ENCODE measurements at places on chromosomes 11 and 22.
A peak's percentile ranks its signal among the peaks of the same experiment; 100 is the strongest.

DNA sequence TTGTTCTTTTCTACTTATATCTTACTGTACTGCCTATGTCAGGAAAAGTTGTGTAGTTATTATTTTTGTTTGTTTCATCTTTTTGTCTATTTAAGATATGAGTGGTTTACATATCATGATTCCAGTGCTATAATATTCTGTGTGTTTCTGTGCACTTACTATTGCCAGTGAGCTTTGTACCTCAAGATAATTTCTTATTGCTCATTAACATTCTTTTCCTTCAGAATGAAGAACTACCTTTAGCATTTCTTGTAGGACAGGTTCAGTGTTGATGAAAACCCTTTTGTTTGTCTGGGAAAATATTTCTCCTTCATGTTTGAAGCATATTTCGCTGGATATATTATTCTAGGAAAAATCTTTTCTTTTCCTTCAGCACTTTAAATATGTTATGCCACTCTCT lies 452.7 kb upstream of the FAT3 start:
- H3K27ac ChIP-seq: no peak overlapping the region
- no peak for DNase-seq
- no peak overlapping the region for H3K4me3 ChIP-seq
- no peaks in the 10 kb centered on the region for H3K36me3 ChIP-seq
- H3K27me3 ChIP-seq: no peaks in the 10 kb centered on the region

GRCh38 chr11:61908730-61909316 lies 8.5 kb downstream of the RAB3IL1 start:
- peaks cover 3% of the 10 kb centered on the region for H3K27me3 ChIP-seq
- no peak overlapping the region for H3K27ac ChIP-seq

GRCh38 chr11:74015919-74016684 lies 7.2 kb upstream of the UCP3 start:
- H3K27ac ChIP-seq: no peak overlapping the region
- H3K4me3 ChIP-seq: no peak overlapping the region
- DNase-seq: no peak
- peaks cover 48% of the 10 kb centered on the region for H3K4me1 ChIP-seq
- peaks cover 49% of the 10 kb centered on the region for H3K36me3 ChIP-seq

DNA sequence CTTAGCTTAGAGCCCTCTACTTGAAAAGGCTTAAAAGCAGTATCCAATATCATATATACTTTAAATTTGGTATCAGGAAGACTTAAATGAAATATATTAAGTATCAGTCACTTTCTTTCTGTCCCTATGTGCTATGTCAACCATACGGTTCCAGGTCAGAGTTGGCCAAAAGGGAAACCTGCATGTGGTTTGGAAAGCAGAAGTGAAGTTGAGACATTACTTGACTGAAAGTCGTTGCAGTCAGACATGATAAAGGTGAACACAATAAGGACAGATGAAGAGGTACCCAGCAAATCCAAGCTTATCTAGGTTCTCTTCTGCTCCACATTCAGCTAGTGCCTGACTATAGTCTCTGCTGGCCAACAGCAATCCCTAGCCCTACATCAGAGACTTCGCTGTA lies 336.8 kb downstream of the KCNA4 start:
- DNase-seq: no peak
- H3K27me3 ChIP-seq: no peaks in the 10 kb centered on the region
- no peaks in the 10 kb centered on the region for H3K4me1 ChIP-seq
- H3K27ac ChIP-seq: no peak overlapping the region
- no peaks in the 10 kb centered on the region for H3K36me3 ChIP-seq
- no peak overlapping the region for H3K4me3 ChIP-seq

GRCh38 chr11:126317756-126318573 lies 14.1 kb downstream of the DCPS start:
- no peaks in the 10 kb centered on the region for H3K27me3 ChIP-seq
- DNase-seq: peak; percentile 28
- H3K4me3 ChIP-seq: peak overlapping the region; percentile 50
- peak overlapping the region; percentile 75 for H3K27ac ChIP-seq

DNA sequence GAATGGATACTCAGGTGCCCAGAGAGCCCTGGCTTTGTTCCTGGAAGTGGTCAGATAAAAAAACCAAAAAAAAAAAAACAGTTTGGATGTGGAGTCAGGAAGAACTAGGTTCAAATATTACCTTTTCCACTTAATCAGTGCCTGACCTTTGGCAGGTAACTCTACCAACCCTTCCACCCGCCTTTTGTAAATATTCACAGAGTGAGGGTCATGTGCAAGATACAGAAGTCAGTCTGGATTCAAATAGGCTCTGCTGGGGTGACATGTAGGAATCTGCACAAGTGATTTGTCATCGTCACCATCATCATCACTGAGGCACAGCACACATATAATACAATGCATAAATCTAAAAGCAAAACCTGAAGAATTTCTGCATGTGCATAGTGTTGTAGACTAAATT lies 490.7 kb downstream of the MIAT start:
- H3K27ac ChIP-seq: no peak overlapping the region
- peaks cover 2% of the 10 kb centered on the region for H3K36me3 ChIP-seq
- no peak overlapping the region for H3K4me3 ChIP-seq
- H3K4me1 ChIP-seq: peaks cover 4% of the 10 kb centered on the region
- no peak for DNase-seq

DNA sequence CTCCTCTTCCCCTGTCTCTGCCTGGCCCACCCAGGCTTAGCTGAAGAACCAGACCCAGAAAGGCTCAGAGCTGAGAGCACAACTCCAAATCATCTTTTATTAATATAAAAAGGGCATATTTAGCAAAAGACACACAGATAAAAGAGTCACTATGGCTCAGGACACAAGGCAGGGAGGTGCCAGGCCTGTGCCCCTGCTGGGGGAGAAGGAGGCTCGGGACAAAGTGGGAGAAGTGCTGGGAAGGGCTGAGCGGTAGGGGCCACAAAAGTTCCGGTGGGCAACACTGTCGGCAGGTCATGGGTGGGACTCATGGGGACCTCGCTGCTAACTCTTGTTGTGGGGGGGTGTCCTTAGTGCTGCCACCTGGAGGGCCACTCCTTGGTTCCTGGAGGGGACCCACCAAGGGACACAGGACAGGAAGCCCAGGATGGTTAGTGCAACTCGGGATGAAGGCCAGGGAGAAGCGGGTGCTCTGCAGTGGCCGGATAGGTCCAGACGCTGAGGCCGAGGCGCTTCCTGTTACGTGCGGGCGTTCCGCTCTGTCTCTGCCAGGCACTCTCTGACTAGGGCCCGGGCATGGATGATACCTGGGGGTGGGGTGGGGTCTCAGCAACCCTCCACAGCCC lies 1.4 kb upstream of the PITPNM1 start:
- no peak for DNase-seq
- peaks cover 37% of the 10 kb centered on the region for H3K4me1 ChIP-seq
- peaks cover 12% of the 10 kb centered on the region for H3K36me3 ChIP-seq
- H3K27ac ChIP-seq: peak overlapping the region; percentile 88

GRCh38 chr11:96237766-96238266 lies 105.2 kb downstream of the MAML2 start:
- peaks cover 44% of the 10 kb centered on the region for H3K4me1 ChIP-seq
- H3K27me3 ChIP-seq: no peaks in the 10 kb centered on the region
- peaks cover 10% of the 10 kb centered on the region for H3K36me3 ChIP-seq
- no peak overlapping the region for H3K4me3 ChIP-seq

DNA sequence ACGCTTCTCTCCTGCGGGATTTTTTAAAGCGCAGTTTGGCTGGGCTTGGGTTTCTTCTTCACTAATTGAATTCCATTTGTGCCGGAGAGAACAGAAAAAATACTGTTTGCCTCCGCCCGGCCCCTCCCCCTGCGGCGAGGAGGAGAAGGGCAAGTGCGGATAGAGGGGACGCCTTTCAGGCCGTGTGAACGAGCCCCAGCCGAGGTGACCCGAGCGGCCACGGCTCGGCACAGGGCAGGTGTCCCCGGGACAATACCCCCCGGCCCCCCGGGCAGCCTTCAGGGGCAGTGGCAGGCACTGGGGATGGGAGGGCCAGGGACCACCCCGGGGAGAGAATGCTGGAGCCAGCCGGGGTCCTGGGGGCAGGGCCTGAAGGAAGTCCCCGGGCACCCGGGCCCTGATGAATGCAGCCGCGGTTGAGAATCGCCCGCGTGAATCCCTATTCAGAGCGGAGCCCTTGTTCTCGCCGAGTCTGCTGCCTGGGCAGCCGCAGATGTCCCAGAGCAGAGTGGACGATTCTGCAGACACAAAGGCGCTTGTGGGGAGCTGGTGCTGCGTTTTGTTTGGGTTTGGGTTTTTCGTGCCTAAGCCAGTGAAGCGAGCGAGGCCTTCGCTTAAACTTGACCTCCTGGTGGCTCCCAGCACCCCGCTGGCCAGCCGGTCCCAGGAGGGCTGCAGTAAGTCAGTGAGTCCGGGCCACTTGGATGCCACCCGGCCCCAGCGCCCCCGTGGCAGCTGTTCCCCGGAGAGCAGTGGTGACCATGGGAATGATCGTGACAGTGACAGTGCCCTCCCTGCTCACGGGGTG lies 96.0 kb downstream of the WNT7B start:
- H3K4me3 ChIP-seq: no peak overlapping the region
- H3K36me3 ChIP-seq: no peaks in the 10 kb centered on the region
- H3K27me3 ChIP-seq: peaks cover 56% of the 10 kb centered on the region

DNA sequence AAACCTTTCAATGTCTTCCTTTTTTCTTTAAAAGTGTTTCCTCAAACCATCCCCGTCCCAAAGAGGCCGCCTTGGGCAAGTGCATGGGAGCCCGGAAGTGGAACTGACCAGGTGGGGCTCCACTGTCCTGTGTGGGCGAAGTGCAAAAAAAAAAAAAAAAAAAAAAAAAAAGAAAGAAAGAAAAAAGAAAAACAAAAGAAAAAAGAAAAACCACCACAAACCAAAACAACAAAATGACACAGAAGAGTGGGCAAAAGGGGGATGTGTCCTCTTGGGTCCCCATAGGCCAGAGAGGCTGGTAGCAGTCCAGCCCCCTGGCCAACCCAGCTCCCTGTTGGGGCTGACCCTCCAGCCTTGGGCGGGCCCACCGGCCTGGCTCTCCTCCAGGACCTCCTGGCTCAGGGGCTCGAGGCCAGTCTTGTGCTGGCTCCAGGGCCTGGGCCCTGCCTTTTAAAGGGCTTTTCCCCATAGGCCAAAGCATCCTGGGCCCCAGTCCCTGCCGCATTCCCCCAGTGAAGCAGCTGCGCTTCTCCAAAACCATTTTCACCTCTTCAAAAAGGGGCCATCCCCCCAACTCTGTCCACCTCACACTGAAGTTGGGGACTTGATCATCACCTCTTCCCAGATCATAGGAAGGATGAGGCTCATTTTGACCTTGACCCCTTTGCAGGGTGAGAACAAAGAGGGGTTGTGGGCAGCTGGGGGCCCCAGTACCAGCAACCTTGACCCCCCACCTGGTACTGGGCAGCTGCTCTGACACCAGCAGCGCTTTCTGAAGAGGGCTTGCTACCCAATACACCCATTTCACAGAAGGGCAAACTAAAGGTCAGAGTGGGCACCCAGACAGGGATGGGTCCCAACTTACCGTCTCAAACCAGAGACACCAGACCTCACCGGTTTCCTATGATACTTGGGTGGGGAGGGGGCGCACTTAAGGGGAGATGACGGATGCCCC lies 9.4 kb downstream of the CBX6 start:
- no peak for DNase-seq
- no peaks in the 10 kb centered on the region for H3K27me3 ChIP-seq
- H3K4me1 ChIP-seq: peaks cover 4% of the 10 kb centered on the region
- no peak overlapping the region for H3K4me3 ChIP-seq
- peaks cover 2% of the 10 kb centered on the region for H3K36me3 ChIP-seq

DNA sequence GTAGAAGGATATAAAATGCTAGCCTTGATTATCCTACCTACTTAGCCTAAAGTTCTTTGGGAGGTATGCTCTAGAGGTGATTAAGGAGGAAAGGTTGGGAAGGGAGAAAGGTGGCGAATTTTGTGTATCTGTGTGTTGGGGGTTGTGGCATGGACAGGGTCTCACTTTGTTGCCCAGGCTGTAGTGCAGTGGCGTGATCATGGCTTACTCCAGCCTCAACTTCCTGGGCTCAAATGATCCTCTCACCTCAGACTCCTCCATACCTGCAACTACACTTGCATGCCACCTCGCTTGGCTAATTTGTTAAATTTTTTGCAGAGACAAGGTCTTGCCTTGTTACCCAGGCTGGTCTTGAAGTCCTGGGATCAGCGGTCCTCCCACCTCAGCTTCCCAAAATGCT lies 1094.8 kb downstream of the DLG2 start:
- H3K27ac ChIP-seq: no peak overlapping the region
- no peak for DNase-seq
- H3K4me1 ChIP-seq: no peaks in the 10 kb centered on the region
- H3K4me3 ChIP-seq: no peak overlapping the region
- H3K27me3 ChIP-seq: no peaks in the 10 kb centered on the region

- no peaks in the 10 kb centered on the region for H3K27me3 ChIP-seq
- H3K27ac ChIP-seq: no peak overlapping the region
- no peak for DNase-seq
- H3K4me1 ChIP-seq: peaks cover 5% of the 10 kb centered on the region
- H3K4me3 ChIP-seq: no peak overlapping the region
- no peaks in the 10 kb centered on the region for H3K36me3 ChIP-seq
Measured at GRCh38 chr22:50145721-50146438, 24.7 kb upstream of the PANX2 start.

GRCh38 chr11:35142481-35143075 lies 3.6 kb downstream of the CD44 start:
- H3K27ac ChIP-seq: peak overlapping the region; percentile 80
- H3K36me3 ChIP-seq: peaks cover 71% of the 10 kb centered on the region
- DNase-seq: peak; percentile 54
- peak overlapping the region; percentile 88 for H3K4me3 ChIP-seq
- peaks cover 72% of the 10 kb centered on the region for H3K4me1 ChIP-seq

DNA sequence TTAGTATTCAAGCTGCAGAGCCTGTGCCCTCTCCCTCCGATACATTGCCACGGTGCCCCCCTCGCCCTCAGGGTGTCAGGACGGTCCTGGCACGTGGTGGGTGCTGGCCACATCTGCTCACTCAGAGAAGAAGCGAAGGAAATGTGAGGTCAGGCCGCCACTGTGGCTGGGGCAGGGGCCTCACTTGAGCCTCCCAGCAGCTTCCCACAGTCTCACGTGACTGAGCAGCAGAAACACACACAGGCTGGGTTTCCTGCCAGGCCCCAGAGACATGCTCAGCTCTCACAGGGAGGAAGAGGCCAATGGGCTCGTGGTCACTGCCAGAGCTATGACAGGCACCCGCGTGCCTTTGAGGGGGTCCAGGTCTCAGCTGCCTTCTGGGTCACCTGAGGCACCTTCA lies 37.9 kb upstream of the PRR5 start:
- H3K27ac ChIP-seq: no peak overlapping the region
- H3K4me3 ChIP-seq: no peak overlapping the region
- H3K36me3 ChIP-seq: no peaks in the 10 kb centered on the region
- no peaks in the 10 kb centered on the region for H3K27me3 ChIP-seq

DNA sequence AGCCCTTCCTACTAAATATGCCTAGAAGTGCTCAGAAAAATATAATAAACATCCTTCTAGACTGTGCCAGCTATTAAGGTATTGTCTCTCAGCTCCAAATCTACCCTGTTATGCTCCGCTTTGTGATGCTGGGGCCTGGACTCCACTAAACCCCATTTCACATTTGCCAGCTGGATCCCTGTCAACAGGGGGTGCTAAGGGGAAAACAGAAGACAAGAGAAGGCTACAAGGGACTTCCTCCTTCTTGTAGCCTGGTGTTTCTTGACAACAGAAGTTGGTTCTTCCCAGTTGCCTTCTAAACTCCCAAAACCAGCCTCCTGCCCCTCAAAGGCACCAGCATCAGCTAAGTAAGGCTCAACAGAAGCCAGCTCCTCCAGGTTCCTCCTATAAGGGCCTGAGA lies 5.2 kb downstream of the NUMA1 start:
- no peak overlapping the region for H3K27ac ChIP-seq
- peaks cover 11% of the 10 kb centered on the region for H3K36me3 ChIP-seq
- no peaks in the 10 kb centered on the region for H3K27me3 ChIP-seq
- DNase-seq: no peak
- peaks cover 37% of the 10 kb centered on the region for H3K4me1 ChIP-seq

GRCh38 chr11:100675115-100675650 lies 11.9 kb upstream of the ARHGAP42 start:
- H3K27ac ChIP-seq: no peak overlapping the region
- H3K36me3 ChIP-seq: no peaks in the 10 kb centered on the region
- H3K4me3 ChIP-seq: no peak overlapping the region
- H3K4me1 ChIP-seq: no peaks in the 10 kb centered on the region

Data from activated naive CD8-positive, alpha-beta T cell treated with anti-CD3 and anti-CD28 coated beads for 36 hours (primary cell).